Frontal cortex (tissue), 4 donors: ENCODE measurements at places on chromosomes 11 and 22.

- DNase-seq = no peak
These were observed 92.0 kb downstream of the PRR5L start for GRCh38 chr11:36388071-36388470.

GRCh38 chr11:75334402-75334891, 17.0 kb downstream of the ARRB1 start:
- DNase-seq = no peak

DNA sequence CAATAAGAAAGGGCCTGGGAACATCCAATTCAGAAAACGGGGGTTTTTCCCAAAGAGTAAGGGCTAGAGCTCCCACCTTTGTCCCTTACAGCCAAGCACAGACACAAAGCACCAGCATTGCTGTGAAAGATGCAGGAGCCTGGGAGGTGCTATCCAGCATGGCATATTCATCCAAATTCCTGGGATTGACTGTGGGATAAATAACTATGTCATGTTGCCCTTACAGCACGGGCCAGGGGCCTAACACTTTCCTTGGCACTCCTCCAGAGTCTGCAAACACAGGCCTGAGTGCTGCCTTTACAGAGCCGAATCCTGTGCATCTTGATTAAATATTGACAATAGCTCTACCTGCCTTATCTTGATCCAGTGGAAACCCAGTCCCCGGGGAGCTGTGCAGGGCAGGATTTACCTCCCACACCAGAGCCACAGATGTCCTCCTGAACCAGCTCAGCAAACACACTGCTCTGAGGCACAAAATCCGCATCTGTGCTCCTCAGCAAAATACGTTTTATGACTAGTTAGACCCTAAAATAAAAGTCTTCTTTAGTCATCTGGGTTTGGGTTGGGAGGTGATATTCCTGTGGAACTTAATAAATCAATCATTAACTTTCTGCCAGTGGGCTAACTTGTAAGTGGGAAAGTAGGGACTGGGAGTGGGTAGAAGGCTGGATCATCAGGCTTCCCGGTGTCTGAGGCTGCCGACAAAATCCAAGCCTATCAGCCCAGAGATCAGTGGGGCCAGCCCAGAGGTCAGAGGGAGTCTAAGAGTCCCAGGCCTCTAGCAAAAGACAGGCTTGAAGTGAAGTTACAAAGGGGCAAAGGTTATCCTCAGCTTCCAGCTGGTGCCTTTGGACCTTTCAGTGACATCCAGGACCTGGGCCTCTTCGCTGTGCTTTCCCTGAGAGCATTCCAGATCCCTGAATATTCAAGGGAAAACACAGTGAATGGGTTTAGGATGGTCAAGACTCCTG, 36.5 kb downstream of the POU2AF3 start:
- no peak for DNase-seq

GRCh38 chr11:77789061-77789730, 31.3 kb downstream of the RSF1 start:
- no peak for DNase-seq

DNA sequence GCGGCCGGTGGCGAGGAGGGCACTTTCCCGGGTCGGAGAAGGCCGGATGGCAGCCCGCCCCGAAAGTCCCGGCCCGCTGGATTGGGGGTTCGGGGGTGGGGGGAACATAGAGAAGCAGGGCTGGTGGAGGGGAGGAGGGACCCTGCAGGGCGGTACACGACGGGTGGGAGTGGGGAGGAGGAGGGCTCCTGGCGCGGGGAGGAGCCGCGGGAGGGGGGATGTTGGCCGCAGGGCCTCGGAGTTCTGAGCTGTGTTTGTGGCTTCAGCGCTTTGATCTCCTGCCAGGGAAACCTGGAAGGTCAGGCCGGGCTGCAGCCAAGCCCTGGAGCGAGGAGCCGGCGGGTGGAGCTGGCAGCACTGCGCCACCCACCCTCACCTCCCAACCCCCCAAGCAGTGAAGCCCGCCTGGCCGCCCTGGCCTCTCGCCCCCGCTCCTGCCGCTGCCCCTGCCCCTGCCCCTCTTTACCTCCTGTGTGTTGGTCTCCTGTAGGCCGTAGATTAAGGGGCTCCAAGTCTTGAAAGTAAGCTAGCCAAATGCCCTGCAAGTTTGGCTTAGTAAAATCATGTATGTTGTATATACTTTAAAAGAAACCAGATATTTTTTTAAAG, 30.9 kb downstream of the C22orf31 start:
- DNase-seq = peak; percentile 74

DNA sequence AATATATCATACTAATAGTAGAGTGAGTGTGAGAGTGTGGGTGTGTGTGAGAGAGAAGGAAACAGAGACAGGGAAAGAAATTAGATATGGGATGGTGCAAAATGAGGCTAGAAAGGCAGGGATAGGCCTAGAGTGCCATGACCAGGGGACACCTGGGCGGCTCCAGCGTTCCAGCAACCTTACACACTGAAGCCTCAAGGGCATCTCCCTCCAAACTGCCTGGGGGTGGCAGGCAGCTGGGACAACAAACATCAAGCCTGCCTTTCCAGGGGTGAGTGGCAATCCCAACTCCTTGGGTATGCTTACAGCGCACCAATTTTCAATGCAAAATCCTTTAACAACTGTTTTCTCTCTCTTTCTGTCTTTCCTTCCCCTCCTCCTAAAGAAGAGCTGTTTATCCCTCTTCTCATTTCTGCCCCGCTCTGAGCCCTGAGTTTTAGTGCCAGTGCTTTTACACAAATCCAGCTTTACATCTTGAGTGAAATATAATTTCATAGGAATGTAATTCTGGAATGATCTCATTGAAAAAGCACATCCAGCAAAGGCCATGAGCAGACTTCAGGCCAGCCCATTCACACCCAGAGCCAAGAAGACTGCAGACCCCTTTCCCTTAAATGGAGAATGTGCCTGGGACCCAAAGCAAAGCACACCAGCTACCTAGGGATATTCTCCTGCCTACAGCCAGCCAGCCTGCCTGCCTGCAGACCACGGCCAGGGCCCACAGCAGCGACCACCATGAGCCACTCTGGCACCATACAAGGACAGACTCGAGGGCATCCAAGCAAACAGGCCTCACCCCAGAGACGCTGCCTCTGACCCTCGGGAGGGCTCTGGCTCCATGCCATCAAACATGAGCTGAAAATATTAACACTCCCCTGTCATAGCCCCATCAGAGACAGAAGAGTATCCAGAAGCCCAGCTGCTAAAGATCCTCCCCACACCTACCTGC, 90.3 kb downstream of the RPL27A start:
- DNase-seq = no peak

DNA sequence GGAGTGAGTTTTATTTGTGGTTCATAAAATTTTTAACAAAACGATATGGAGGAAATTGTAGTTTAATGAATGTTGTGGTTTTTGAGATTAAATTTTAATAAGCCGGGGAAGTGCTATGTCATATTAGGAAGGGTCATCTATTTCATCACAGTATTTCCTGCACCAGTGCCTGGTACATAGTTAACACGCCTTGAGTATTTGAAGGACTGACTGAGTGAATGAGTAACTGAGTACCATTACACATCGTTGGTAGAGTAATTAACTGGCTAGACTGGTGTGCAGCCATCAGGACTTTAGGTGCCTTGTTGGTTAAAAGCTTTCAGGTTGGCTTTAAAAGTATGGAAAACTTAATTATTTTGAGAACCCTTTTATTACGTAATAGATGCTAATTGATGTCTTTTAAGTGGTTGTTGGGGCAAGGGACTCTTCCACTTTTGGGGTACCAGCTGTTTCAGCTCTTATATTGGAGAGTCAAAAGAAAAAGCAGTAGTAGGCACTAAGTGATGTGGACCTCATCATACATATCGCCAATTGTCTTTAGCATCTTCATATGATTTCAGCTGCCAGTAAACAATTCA, 101.8 kb downstream of the DDX10 start:
- no peak for DNase-seq

DNA sequence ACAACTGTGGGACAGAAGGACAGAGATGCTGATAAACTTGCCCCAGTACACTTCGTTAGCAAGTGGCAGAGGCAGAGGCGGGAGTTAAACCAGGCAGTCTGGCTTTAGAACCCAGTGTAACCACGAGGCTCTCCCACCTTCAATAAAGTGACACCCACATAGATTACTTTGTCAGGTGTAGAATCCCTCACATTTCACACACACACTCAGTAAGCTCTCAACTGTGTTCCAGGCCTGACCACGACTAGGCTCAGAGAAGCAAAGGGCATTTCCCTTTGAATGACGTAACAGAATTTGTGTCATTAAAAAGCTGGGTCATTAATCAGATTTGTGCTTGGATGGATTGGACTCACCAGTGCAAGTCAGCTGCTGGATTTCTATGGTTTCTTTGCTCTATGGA, 118.3 kb upstream of the RCN1 start:
- no peak for DNase-seq

- no peak for DNase-seq
These were observed at the start of gene ARHGAP8 for GRCh38 chr22:44752285-44753188. TSS of gene ARHGAP8 (plus strand) at chr22:44752575. CDS start at chr22:44786528, 33,953 bp downstream.

DNA sequence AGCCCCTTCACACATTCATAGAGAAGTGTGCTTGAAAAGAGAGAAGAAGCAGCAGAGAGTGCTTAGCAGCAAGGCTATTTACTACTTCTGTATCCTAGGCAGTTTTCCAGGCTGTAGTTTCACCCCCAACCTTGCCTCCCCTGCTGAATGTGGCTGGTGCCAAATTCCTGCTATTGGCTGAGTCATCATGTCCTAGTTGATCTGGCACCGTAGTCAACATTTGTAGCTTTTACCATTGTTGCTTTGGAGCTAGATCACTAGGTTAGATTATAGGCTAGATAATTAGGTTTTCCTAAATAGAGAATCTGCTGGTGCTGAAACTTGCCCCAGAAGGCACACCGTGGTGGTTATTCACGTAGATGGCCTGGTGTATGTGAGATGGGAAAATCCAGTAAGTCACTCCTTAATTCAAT, 32.7 kb downstream of the ARHGAP42 start:
- peak; percentile 33 for DNase-seq

GRCh38 chr11:68146010-68146540, 24.9 kb upstream of the CHKA start:
- peak; percentile 42 for DNase-seq

GRCh38 chr11:133713844-133714243, 131.5 kb downstream of the SPATA19 start:
- no peak for DNase-seq

- no peak for DNase-seq
These were observed 175.7 kb downstream of the SHANK2 start for GRCh38 chr11:71076525-71077304.

DNA sequence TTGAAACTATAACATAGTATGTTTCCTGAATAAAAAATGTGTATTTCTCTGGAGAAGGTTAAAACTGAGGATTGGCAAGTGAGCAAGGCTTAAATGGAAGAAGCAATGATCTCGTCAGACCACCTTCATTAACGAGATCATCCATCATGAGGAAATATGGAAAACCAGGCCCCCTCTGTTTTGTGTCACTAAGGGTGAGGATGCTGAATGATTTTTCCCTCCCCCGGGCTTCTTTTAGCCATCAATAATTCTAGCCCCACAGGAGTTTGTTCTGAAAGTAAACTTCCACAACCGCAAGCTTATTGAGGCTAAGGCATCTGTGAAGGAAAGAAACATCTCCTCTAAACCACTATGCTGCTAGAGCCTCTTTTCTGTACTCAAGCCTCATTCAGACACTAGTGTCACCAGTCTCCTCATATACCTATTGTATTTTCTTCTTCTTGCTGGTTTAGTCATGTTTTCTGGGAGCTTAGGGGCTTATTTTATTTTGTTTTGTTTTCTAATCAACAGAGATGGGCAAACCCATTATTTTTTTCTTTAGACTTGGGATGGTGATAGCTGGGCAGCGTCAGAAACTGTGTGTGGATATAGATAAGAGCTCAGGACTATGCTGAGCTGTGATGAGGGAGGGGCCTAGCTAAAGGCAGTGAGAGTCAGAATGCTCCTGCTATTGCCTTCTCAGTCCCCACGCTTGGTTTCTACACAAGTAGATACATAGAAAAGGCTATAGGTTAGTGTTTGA, 5.8 kb upstream of the HBE1 start:
- no peak for DNase-seq

DNA sequence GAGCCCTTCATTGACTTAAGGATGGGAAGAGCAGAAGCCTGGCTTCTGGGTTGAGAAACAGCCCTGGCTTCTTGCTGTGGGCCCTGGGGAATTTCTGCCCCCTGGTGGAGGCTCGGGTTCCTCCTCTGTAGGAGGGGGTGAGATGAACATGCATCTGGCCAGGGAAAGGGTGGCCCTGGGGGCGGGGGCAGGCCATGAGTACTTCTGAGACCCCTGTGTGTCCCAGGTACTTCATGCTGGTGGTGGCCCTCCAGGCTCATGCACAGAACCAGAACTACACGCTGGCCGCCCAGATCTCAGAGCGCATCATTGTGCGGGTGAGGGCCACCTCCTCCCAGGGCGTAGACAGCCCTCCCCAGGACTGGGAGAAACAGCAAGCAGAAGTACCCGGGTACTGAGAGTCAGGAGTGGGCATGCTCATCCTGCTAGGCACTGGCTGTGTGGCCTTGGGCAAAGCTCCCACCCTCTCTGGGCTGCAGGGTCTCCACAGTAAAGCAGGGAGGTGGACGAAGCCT, 15.8 kb downstream of the TMEM258 start:
- DNase-seq = peak; percentile 75

- DNase-seq = no peak
These were observed 47.8 kb upstream of the CD5 start for GRCh38 chr11:61054513-61054912.

- no peak for DNase-seq
These were observed 74.7 kb downstream of the MN1 start for GRCh38 chr22:27726686-27727449.

GRCh38 chr11:123195188-123196059, at the start of gene CLMP:
TSS of gene CLMP (minus strand) at chr11:123195248. CDS start at chr11:123194940, 308 bp downstream.
- peak; percentile 41 for DNase-seq

- no peak for DNase-seq
These were observed 45.6 kb upstream of the HIPK3 start for GRCh38 chr11:33211580-33211979.

DNA sequence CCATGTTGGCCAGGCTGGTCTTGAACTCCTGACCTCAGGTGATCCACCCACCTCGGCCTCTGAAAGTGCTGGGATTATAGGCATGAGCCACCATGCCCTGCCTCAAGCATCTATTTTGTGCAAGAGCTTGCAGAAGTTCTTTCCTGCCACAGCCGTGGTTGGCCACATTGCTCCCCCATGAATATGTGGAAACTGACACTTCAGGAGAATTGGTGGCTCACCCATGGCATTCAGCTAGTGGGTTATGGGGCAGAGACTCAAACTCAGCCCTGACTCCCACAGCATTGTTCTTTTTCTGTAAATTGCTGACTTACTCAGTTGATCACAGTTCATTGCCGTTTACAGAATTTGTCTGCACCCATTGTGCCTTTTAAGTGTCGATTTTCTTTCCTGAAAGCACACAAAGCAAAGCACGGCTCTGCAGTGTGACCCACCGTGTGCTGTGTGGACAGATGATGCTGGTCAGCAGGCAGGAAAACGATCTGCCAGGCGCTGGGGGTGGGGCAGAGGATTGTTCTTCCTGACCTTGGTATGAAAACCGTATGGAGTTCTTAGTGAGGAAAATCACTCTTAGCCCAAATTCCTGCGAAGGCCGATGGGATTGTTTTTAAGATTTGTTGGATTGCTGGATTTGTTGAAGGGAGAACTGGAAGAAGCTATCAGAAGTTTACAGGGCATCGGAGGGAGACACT, 115.6 kb downstream of the PTPRJ start:
- DNase-seq = no peak
